B cell (primary cell): ENCODE measurements at places on chromosomes 2 and 18. TPM values are rescaled to one million over a fixed set of nuclear protein-coding genes. Genes with fewer than 3 reads are reported as not detected.
A peak's percentile ranks its signal among the peaks of the same experiment; 100 is the strongest.

- no peaks in the 10 kb centered on the region for H3K27me3 ChIP-seq
- no peaks in the 10 kb centered on the region for H3K4me1 ChIP-seq
- H3K4me3 ChIP-seq, result no peak overlapping the region
- no peaks in the 10 kb centered on the region for H3K36me3 ChIP-seq
- DNase-seq, result no peak
- no peak overlapping the region for H3K27ac ChIP-seq
Measured at GRCh38 chr2:240760576-240761246, 59.3 kb downstream of the KIF1A start.

DNA sequence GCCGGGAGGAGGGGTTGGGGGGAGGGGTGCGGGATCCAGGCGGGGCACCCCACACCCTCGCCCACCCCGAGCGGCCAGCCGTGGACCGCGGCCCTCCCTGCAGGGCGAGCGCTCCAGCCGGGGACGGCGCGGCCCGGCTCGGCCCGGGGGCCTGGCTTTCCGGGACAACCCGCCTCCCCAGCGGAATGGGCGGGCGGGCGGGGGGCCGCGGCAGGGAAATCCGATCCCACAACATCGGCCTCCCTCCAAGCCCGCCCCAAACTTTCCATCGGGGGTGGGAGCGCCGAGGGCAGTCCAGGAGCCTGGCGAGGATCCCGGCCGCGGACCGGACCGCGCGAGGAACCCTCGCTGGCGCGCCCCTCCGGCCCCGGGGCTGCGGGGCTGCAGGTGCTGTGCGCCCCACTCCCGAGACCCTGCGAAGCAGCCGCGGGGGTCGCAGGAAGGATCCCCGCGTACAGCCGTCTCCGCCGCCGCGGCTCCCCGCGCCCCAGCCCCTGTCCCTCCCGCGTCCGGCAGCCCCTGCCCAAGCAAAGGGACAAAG lies 529 bp downstream of the SEMA4C start:
- H3K4me3 ChIP-seq, result peak overlapping the region; percentile 84
- H3K27me3 ChIP-seq, result no peaks in the 10 kb centered on the region
- peaks cover 43% of the 10 kb centered on the region for H3K4me1 ChIP-seq
- H3K36me3 ChIP-seq, result no peaks in the 10 kb centered on the region
- H3K27ac ChIP-seq, result no peak overlapping the region
- DNase-seq, result no peak

GRCh38 chr2:2800697-2801096 lies 469.6 kb upstream of the MYT1L start:
- no peaks in the 10 kb centered on the region for H3K4me1 ChIP-seq
- no peak overlapping the region for H3K27ac ChIP-seq
- no peaks in the 10 kb centered on the region for H3K27me3 ChIP-seq
- no peak overlapping the region for H3K4me3 ChIP-seq
- H3K36me3 ChIP-seq, result no peaks in the 10 kb centered on the region
- DNase-seq, result no peak

GRCh38 chr2:145757503-145758246 lies 1237.8 kb upstream of the ZEB2 start:
- no peak overlapping the region for H3K4me3 ChIP-seq
- peaks cover under 1% of the 10 kb centered on the region for H3K4me1 ChIP-seq
- DNase-seq, result no peak
- no peak overlapping the region for H3K27ac ChIP-seq

GRCh38 chr2:233832414-233832813 lies 21.9 kb downstream of the HJURP start:
- DNase-seq, result no peak
- no peak overlapping the region for H3K27ac ChIP-seq
- no peaks in the 10 kb centered on the region for H3K27me3 ChIP-seq
- H3K36me3 ChIP-seq, result no peaks in the 10 kb centered on the region

DNA sequence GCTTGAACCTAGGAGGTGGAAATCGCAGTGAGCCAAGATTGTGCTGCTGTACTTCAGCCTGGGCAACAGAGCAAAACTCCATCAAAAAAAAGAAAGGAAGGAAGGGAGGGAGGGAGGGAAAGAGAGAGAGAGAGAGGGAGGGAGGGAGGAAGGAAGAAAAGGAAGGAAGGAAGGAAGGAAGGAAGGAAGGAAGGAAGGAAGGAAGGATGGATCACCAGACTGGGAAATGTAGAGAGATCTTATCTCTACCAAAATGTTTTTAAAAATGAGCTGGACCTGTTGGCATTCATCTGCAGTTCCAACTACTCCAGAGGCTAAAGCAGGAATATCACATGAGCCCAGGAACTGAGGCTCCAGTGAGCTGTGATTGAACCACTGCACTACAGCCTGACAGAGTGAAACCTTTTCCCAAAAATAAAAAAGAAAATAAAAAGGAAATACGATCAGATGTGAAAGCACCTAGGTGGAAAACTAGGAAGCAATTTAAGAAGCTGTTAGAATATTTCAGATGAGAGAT lies 239.4 kb downstream of the CDH7 start:
- no peaks in the 10 kb centered on the region for H3K36me3 ChIP-seq
- no peak overlapping the region for H3K27ac ChIP-seq
- no peaks in the 10 kb centered on the region for H3K4me1 ChIP-seq
- no peak overlapping the region for H3K4me3 ChIP-seq

GRCh38 chr2:231615058-231615671 lies 22.5 kb downstream of the TEX44 start:
- H3K4me3 ChIP-seq, result peak overlapping the region; percentile 50
- peak overlapping the region; percentile 96 for H3K27ac ChIP-seq
- H3K27me3 ChIP-seq, result no peaks in the 10 kb centered on the region
- no peaks in the 10 kb centered on the region for H3K36me3 ChIP-seq

DNA sequence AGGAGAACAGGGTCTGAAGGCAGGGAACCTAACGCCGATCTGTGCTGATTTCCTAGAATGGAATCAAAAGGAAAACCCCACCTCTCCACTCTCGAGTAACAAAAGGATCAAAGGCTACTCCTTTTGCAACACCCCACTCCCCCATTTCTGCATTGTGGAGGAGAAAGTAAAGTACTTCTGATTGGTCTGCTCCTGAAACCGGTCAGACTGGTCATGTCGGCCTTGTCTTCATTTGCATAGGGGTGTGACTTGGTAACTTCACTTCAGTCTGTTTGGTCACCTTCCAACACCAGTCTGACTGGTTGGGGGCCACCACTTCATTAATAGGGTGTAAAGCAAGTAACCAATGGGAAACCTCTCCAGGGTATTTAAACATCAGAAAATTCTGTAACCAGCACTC lies 771.9 kb downstream of the ERBB4 start:
- DNase-seq, result no peak
- no peak overlapping the region for H3K4me3 ChIP-seq
- no peaks in the 10 kb centered on the region for H3K4me1 ChIP-seq
- no peak overlapping the region for H3K27ac ChIP-seq

DNA sequence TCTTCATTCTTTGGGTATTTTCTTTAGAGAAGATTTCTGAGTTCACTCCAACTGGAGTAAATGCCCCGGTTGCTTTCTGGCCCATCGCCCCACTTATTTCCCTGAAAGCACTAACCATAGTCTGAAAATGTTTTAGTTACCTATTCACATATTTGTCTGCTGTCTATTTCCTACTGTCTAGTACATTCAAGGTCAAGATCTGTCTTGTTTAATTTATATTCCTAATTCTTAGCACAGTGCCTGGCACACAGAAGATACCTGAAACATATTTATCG lies 134.4 kb upstream of the KLHL14 start:
- no peaks in the 10 kb centered on the region for H3K27me3 ChIP-seq
- peaks cover 41% of the 10 kb centered on the region for H3K4me1 ChIP-seq
- no peak overlapping the region for H3K27ac ChIP-seq

GRCh38 chr2:38794235-38794946 lies 16.4 kb downstream of the GEMIN6 start:
- no peak for DNase-seq
- H3K27ac ChIP-seq, result no peak overlapping the region
- no peak overlapping the region for H3K4me3 ChIP-seq
- H3K36me3 ChIP-seq, result peaks cover 5% of the 10 kb centered on the region

GRCh38 chr2:147177071-147177857 lies 667.6 kb upstream of the ACVR2A start:
- DNase-seq, result no peak
- no peaks in the 10 kb centered on the region for H3K4me1 ChIP-seq

- no peaks in the 10 kb centered on the region for H3K4me1 ChIP-seq
- H3K27me3 ChIP-seq, result no peaks in the 10 kb centered on the region
- H3K27ac ChIP-seq, result peak overlapping the region; percentile 36
- peaks cover 4% of the 10 kb centered on the region for H3K36me3 ChIP-seq
- DNase-seq, result no peak
Measured at GRCh38 chr2:127783101-127783500, 27.9 kb downstream of the WDR33 start.

- no peak overlapping the region for H3K27ac ChIP-seq
- H3K4me3 ChIP-seq, result no peak overlapping the region
- H3K4me1 ChIP-seq, result no peaks in the 10 kb centered on the region
- no peaks in the 10 kb centered on the region for H3K36me3 ChIP-seq
Measured at GRCh38 chr2:113672326-113672932, 45.4 kb downstream of the RABL2A start.

GRCh38 chr2:12087671-12088380 lies 341.4 kb downstream of the LPIN1 start:
- H3K4me3 ChIP-seq, result no peak overlapping the region
- H3K27me3 ChIP-seq, result no peaks in the 10 kb centered on the region
- DNase-seq, result no peak
- no peaks in the 10 kb centered on the region for H3K36me3 ChIP-seq
- no peak overlapping the region for H3K27ac ChIP-seq

- no peak overlapping the region for H3K4me3 ChIP-seq
- DNase-seq, result peak; percentile 30
Measured at GRCh38 chr18:44818668-44819403, 138.1 kb downstream of the SETBP1 start.

DNA sequence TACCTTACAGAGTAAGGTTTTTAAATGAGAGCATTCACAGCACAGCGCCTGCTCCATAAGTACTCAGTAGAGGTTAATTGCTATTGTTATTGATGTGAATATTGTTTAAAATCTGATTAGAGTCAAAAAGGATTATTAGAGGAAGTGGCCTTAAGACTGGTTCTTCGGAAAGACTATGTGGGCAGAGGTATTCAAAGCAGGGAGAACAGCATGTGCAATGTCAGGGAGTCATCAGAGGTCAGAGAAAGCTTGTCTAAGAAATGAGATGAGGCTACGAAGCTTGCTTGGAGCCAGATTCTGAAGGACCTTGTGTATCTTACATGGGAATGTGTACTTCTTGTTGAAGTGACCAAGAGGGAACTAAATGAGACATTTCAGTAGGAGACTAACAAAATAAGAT lies 49.8 kb downstream of the PMS1 start:
- no peaks in the 10 kb centered on the region for H3K4me1 ChIP-seq
- no peak for DNase-seq
- no peak overlapping the region for H3K4me3 ChIP-seq
- H3K27ac ChIP-seq, result no peak overlapping the region
- H3K36me3 ChIP-seq, result peaks cover 3% of the 10 kb centered on the region

DNA sequence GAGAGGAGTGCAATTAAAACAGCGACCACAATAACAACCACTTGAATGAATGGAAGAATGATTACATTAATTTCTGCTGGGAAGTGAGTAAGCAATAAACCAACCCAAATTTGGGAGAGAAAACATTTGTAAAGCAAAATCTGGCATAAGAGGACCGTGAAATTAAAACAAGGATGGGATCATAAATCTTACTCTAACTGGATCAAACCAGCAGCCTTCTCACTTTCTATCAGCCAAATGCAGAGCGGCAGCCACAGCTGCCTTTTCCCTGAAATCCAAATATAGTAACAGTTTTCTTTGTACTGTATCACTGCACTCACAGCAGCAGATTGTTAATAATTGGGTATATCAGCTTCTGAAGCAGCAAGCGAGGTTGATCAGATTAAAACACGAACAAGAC lies 245.2 kb upstream of the REG3G start:
- no peak overlapping the region for H3K27ac ChIP-seq
- no peaks in the 10 kb centered on the region for H3K27me3 ChIP-seq
- DNase-seq, result no peak

DNA sequence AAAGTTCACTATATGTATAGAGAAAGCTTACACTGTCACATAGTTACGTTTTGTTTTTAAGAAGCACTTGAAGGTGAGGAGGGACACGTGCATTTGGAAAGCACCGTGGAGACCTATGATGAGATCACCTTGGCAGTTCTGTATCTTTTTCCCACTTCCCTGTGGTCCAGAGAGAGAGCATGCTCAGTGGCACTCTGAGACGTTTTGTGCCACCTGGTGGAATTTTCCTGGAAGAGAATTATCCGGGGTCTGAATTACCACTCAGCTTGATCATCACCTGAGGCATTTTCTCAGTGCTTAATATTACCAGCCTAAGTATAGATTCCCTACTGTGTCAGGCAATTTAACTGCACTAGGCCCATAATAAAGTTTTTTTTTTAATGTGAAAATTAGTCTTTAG lies 469.4 kb upstream of the SMIM21 start:
- DNase-seq, result no peak
- no peaks in the 10 kb centered on the region for H3K27me3 ChIP-seq
- H3K36me3 ChIP-seq, result no peaks in the 10 kb centered on the region
- no peaks in the 10 kb centered on the region for H3K4me1 ChIP-seq

DNA sequence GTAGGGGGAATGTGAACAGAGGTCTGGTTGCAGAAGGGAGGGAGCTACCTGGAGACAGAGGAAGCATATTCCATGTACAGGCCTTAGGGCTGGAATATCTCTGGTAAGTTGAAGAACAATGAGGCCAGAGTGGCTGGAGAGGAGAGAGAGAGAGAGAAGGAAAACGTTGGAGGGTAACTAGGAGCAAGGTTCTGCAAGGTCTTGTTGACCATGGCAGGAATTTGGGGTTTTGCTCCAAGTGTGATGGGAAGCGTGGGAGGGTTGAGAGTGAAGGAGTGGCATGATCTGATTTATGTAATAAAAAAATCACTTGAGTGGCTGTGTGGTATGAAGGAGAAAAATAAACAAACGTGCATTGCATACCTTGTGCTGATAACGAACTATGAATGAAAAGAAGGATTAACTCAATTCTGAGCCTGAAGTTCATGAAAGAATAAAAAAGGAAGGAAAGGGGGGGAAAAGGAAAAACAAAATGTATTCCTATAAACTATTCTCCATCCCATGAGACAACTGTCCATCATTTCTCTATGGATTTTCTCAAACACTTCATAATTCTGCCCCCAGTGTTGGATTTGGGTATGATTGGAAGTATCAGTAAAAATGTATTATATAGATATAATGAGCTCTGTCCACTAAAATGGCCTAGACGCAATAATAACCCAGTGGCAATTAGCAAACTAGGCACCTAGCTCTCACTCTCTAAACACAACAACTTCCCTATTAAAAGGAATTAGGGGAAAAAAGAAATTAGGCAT lies 59.7 kb upstream of the PMAIP1 start:
- no peak for DNase-seq
- H3K4me3 ChIP-seq, result no peak overlapping the region
- no peak overlapping the region for H3K27ac ChIP-seq
- no peaks in the 10 kb centered on the region for H3K36me3 ChIP-seq
- no peaks in the 10 kb centered on the region for H3K27me3 ChIP-seq
- peaks cover 6% of the 10 kb centered on the region for H3K4me1 ChIP-seq

- H3K27ac ChIP-seq, result no peak overlapping the region
- H3K4me3 ChIP-seq, result no peak overlapping the region
- H3K4me1 ChIP-seq, result no peaks in the 10 kb centered on the region
Measured at GRCh38 chr2:191228861-191229260, 16.3 kb upstream of the MYO1B start.

Gene CFC1
- not detected in 2 replicates for total RNA-seq

Gene REEP1
- total RNA-seq, result not detected in 2 replicates

Gene GAL3ST2
- total RNA-seq, result 0.51 TPM in 1 of 2 replicates, not detected in the other

Gene MYL12B
- 124 and 127 TPM in 2 replicates for total RNA-seq

Gene MLPH
- total RNA-seq, result not detected in 2 replicates

Gene RASGRP3
- total RNA-seq, result 67.5 and 70.7 TPM in 2 replicates

Gene CHRND
- total RNA-seq, result not detected in 2 replicates

Gene DNER
- total RNA-seq, result not detected in 2 replicates

Gene FLACC1
- total RNA-seq, result 5.0 and 5.1 TPM in 2 replicates

Gene SMAD2
- 127 and 139 TPM in 2 replicates for total RNA-seq

Gene CKAP2L
- 0.25 TPM in 1 of 2 replicates, not detected in the other for total RNA-seq

Gene REG1B
- not detected in 2 replicates for total RNA-seq

Gene PAIP2B
- 10.1 and 10.2 TPM in 2 replicates for total RNA-seq

Gene TRIM43
- not detected in 2 replicates for total RNA-seq

Gene DQX1
- total RNA-seq, result 0.57 and 0.87 TPM in 2 replicates
